ENCODE measurements at places on chromosomes 16 and 17. TPM values are rescaled to one million over a fixed set of nuclear protein-coding genes. Genes with fewer than 3 reads are reported as not detected.

DNA sequence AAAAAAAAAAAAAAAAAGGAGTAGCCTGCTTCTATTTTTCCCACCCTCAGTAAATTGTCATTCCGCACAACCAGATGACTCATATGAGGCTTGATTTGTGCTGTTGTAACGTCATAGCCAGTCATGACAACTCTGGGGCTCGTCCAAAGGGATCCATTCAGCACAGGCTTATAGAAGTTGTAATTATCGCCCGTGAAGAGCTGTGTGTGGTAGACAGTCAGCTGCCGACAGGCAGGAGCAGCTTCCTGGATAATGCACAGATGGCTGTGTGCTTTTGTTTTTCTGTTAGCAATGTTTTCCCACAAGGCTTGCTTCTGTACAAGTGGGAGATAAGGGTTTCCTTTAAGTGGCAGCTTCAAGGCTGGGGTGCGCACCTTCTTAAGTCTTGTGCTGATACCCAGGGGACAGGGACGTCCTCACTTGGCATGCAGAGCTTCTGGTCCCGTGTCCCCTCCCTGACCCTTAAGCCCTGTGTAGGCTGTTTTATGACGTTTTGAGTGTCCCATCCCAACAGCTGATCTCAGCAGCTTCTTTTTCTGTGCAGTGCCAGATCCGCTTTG lies 26.0 kb downstream of the SNX29 start:
- DNase-seq = peak; percentile 15

GRCh38 chr17:77610518-77610893 lies 348.0 kb upstream of the TNRC6C start:
- DNase-seq = no peak

DNA sequence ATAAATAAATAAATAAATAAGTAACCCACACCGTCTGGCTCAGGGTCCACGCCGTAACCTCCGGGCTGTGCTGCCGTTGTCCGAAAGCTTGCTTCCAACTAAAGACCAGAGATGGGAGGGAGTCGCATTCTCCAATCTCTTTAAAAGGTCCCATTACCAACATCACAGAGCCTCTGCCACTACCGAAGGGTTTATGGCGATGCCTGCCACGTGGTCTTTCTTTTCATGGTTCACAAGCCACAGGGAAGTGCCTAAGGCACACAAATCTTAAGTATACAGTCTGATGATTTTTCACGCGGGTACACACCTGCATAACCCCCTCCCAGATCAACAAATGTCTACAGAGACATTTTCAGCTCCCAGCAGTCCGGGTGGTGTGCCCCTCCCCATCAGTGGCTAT lies 1.4 kb downstream of the COTL1 start:
- no peak for DNase-seq

Gene CCL1
- total RNA-seq = not detected

Gene MYOCD
- total RNA-seq = 3.3 TPM

GRCh38 chr17:50507871-50508572 lies at the start of gene MYCBPAP:
Gene MYCBPAP (plus strand): TSS chr17:50508439. CDS start chr17:50508675, 236 bp downstream.
- DNase-seq = peak; percentile 87

- no peak for DNase-seq
Measured at GRCh38 chr16:86382067-86382773, 128.1 kb upstream of the FOXF1 start.

Gene ZNF385C
- total RNA-seq = 0.48 TPM

GRCh38 chr17:57518587-57519581 lies 226.2 kb downstream of the CCDC182 start:
- no peak for DNase-seq

- no peak for DNase-seq
Measured at GRCh38 chr17:10197721-10198508, 491 bp downstream of the GAS7 start.

- peak; percentile 43 for DNase-seq
Measured at GRCh38 chr16:56600398-56600999, 7.9 kb upstream of the MT2A start.

GRCh38 chr16:15961060-15961511 lies 11.7 kb downstream of the ABCC1 start:
- no peak for DNase-seq

GRCh38 chr17:35586569-35587073 lies 501 bp upstream of the AP2B1 start:
- DNase-seq = no peak

DNA sequence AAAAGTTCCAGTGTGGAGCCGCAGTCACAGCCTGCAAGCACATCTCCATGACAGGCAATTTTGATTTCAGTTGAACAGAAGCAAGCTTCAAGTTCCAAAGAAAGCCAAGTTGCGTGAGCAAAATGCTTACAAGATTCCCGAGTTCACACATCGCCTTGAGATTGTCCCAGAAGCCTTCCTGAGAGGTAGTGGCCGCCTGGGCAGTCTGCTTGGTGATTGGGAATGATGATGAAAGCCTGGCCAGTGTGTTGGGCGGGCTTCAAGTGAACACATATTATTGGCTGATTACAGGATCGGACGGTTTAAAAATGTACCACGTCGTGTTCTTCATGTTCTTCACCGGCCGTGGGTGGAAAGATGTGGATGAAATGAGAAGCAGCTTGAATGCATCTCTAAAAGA lies 185.5 kb downstream of the FOXL1 start:
- DNase-seq = no peak

DNA sequence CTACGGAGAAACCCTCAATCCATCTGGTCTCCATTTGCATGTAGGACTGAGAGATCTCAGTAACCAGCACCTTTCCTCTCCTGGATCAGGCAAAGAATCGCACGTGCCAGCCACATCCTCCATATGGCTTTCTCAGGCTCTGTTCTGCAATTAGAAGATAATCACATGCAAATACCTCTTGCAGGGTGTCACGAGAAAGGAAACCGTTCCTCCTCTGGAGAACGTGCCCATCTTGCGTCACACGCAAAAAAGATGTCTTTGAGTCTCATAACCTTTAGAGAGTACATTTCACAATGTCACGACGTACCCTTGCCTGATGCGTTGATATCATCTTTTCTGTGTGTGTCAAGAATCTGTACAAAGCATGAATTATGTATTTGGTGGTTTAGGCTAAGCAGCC lies 36.2 kb upstream of the DNAH17 start:
- no peak for DNase-seq
